ENCODE measurements at places on chromosomes 1 and 21.

DNA sequence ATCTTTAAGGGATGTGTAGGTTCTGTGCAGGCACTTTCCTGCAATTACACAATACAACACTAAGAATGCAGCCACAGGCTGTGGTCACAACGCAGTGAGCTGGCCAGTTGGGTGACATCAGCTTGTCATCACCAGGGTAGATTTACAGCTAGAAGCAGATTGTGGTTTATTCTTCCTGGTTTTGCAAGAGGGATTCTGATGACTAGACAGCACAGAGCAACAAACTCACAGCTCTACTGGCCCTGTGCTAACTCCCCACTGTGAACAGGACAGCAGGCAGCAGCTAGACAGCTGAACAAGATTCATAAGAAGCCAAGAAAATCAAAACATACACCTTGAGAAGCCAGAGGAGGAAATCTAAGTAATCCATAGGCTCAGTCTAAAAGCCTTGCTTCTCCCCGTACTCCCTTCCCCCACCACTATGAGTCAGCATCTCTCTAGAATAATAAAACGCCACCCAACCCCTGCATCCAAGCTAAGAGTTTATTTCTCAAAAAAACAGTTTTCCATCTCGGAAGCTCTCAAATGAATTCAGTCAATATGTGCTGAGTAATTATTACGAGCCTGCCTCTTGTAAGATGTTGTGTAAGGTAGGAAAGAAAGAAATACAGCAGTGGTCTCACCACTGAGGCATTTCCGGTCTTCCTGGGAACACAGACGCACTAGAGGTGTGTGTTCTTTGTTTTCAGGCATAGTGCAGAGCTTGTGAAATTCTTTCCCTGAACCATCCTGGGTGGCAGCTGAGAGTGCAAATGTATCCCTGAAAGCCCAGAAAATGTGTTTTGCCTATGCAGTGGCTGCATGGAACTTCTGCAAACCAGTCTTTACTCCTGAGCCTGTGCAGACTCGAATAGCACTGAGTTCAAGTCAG, 162.8 kb downstream of the NTPCR start:
- DNase-seq = peak; percentile 90
- peaks cover 24% of the 10 kb centered on the region for H3K36me3 ChIP-seq
- H3K27ac ChIP-seq = peak overlapping the region; percentile 88
- H3K27me3 ChIP-seq = no peaks in the 10 kb centered on the region
- peaks cover 31% of the 10 kb centered on the region for H3K4me1 ChIP-seq

GRCh38 chr1:3566003-3566885, 45.1 kb downstream of the MEGF6 start:
- no peak overlapping the region for H3K27ac ChIP-seq
- no peak for DNase-seq
- no peaks in the 10 kb centered on the region for H3K27me3 ChIP-seq
- H3K4me3 ChIP-seq = no peak overlapping the region

- peaks cover 3% of the 10 kb centered on the region for H3K27me3 ChIP-seq
- H3K4me3 ChIP-seq = no peak overlapping the region
- no peaks in the 10 kb centered on the region for H3K36me3 ChIP-seq
- DNase-seq = peak; percentile 62
- H3K4me1 ChIP-seq = no peaks in the 10 kb centered on the region
- no peak overlapping the region for H3K27ac ChIP-seq
Observed at GRCh38 chr1:203172184-203173010, 3.2 kb downstream of the MYBPH start.

DNA sequence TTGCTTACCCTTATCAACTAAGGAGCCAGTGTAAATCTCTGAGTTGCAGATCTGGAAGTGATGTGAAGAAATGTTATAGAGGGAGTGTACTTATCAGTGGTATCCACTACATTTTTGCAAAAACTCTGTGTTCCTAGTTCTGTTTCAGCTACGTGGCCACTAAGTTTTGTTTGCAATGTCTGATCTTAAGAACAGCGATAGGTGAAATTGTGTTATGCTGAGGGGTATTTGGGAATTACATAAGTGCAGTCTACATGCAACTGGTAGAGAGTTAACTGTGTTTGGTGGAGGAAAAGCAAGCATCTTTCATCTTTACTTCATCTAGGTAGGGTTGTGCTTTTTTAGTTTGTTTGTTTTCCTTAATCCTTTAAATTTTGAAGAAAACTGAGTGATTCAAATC, 198.8 kb upstream of the SGIP1 start:
- no peaks in the 10 kb centered on the region for H3K27me3 ChIP-seq
- peaks cover 67% of the 10 kb centered on the region for H3K36me3 ChIP-seq
- peaks cover 49% of the 10 kb centered on the region for H3K4me1 ChIP-seq
- peak overlapping the region; percentile 85 for H3K4me3 ChIP-seq

GRCh38 chr1:192592517-192592916, 16.9 kb downstream of the RGS1 start:
- no peak overlapping the region for H3K27ac ChIP-seq
- DNase-seq = no peak
- no peak overlapping the region for H3K4me3 ChIP-seq

- no peaks in the 10 kb centered on the region for H3K27me3 ChIP-seq
- H3K36me3 ChIP-seq = peaks cover 5% of the 10 kb centered on the region
- no peak overlapping the region for H3K4me3 ChIP-seq
- no peaks in the 10 kb centered on the region for H3K4me1 ChIP-seq
- DNase-seq = no peak
Observed at GRCh38 chr1:246306415-246307037, 200.6 kb downstream of the SMYD3 start.

DNA sequence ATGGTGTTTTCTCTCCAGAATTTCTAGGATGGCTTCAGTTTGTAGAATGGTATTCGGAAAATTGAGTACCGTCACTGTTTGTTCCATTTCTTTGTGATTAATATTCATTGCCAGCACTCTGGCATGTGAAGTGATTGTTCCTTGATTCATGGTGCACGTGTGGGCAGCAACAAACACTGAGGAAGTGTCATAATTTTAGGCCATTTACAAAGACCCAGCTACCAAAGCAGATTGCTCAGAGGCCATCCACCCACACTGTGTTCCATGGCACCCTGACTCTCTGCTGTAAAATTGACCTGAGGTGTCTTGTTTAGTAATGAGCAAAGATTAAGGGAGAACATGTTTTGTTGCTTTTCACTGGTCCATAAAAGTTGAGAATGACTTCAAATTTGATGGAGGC, 250.9 kb upstream of the FMN2 start:
- H3K27ac ChIP-seq = no peak overlapping the region
- H3K27me3 ChIP-seq = no peaks in the 10 kb centered on the region
- H3K36me3 ChIP-seq = peaks cover 2% of the 10 kb centered on the region

GRCh38 chr1:110945626-110946025, 18.1 kb downstream of the LRIF1 start:
- H3K36me3 ChIP-seq = peaks cover 42% of the 10 kb centered on the region
- H3K27ac ChIP-seq = no peak overlapping the region
- DNase-seq = no peak
- no peaks in the 10 kb centered on the region for H3K27me3 ChIP-seq
- no peak overlapping the region for H3K4me3 ChIP-seq

- no peaks in the 10 kb centered on the region for H3K4me1 ChIP-seq
- peaks cover 2% of the 10 kb centered on the region for H3K36me3 ChIP-seq
- H3K27me3 ChIP-seq = no peaks in the 10 kb centered on the region
- no peak overlapping the region for H3K27ac ChIP-seq
- no peak overlapping the region for H3K4me3 ChIP-seq
Observed at GRCh38 chr1:65514041-65514440, 93.6 kb downstream of the LEPR start.

DNA sequence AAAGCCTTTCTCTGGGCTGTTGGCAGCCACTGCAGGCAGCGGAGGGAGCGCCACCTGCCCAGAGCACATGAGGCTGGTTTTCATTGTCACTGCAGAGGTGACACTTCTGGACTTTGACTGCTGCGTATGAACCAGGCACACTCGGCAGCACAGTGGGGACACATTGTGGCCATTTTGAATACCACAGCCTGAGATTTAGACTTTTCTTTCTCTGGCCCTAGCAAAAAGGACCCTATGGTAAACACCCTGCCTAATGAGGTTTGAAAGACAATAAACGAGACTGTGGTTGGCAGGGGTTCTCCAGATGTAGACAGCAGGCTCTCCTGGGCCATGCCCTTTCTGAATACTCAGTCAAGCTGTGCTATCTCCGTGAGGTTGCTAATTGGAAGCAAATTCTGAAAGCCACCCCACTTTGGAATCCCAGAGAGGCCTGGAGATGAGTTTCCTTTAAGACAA, 12.0 kb upstream of the KCNE2 start:
- H3K27me3 ChIP-seq = peaks cover 24% of the 10 kb centered on the region
- H3K4me3 ChIP-seq = no peak overlapping the region
- peaks cover 6% of the 10 kb centered on the region for H3K4me1 ChIP-seq
- no peak overlapping the region for H3K27ac ChIP-seq

GRCh38 chr1:178088651-178089050, 5.3 kb upstream of the RASAL2 start:
- H3K4me3 ChIP-seq = no peak overlapping the region
- no peak for DNase-seq
- peaks cover 4% of the 10 kb centered on the region for H3K36me3 ChIP-seq
- H3K27ac ChIP-seq = no peak overlapping the region
- H3K27me3 ChIP-seq = peaks cover 19% of the 10 kb centered on the region

GRCh38 chr1:37037690-37038089, 3.4 kb upstream of the GRIK3 start:
- no peaks in the 10 kb centered on the region for H3K4me1 ChIP-seq
- no peak overlapping the region for H3K4me3 ChIP-seq
- no peak overlapping the region for H3K27ac ChIP-seq
- H3K27me3 ChIP-seq = peaks cover 66% of the 10 kb centered on the region
- DNase-seq = no peak

GRCh38 chr1:210855440-210855839, 278.5 kb downstream of the KCNH1 start:
- no peaks in the 10 kb centered on the region for H3K36me3 ChIP-seq
- H3K27ac ChIP-seq = no peak overlapping the region
- no peaks in the 10 kb centered on the region for H3K27me3 ChIP-seq
- DNase-seq = no peak
- H3K4me1 ChIP-seq = no peaks in the 10 kb centered on the region
- H3K4me3 ChIP-seq = no peak overlapping the region

GRCh38 chr1:162609306-162609705, 23.0 kb upstream of the DDR2 start:
- no peak overlapping the region for H3K27ac ChIP-seq
- H3K36me3 ChIP-seq = no peaks in the 10 kb centered on the region
- no peaks in the 10 kb centered on the region for H3K4me1 ChIP-seq
- H3K4me3 ChIP-seq = no peak overlapping the region

DNA sequence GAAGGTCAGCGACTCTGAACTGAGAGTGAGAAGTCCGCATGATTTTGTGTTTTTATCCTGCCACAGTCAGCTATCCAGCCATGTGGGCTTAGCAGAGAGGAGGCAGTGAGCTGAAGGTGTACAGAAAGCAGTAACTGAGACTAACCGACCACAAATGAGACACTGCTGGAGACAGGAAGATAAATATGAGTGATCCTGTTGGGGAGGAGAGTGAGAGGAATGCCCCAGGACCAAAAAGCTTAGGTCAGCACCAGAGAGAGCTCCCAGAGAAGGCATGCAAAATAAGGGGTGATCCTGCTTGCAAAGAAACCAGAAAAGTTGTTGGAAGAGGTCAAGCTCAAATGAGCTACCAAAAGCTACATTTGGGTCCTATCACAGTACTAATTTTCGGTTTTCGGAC, 63.7 kb downstream of the HLCS start:
- no peaks in the 10 kb centered on the region for H3K27me3 ChIP-seq
- H3K4me3 ChIP-seq = no peak overlapping the region
- no peak for DNase-seq

GRCh38 chr1:197526736-197527371, 248.4 kb downstream of the DENND1B start:
- H3K36me3 ChIP-seq = peaks cover 2% of the 10 kb centered on the region
- no peaks in the 10 kb centered on the region for H3K27me3 ChIP-seq
- H3K4me3 ChIP-seq = no peak overlapping the region
- no peak for DNase-seq
- H3K4me1 ChIP-seq = no peaks in the 10 kb centered on the region
- no peak overlapping the region for H3K27ac ChIP-seq

DNA sequence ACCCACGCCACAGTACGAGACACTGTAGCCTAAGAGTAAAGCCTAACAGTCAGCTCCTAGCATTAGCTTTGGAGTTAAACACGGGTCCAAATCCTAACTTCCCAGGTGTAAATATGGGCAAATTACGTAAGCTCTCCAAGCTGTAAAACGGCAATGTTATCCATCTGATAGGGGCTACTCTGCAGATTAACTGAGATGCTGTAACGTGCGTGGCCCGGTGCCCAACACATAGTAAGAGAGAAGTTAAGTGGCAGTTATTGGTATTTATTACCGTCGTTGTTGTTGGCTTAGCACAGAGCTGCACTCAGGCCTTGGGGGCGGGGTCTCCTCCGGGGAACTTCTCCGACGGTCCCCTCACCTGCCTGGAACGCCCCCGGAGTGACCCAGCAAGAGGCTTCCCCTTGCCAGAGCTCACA, 457 bp downstream of the TRAPPC3 start:
- peaks cover 13% of the 10 kb centered on the region for H3K36me3 ChIP-seq
- peak overlapping the region; percentile 89 for H3K27ac ChIP-seq
- H3K4me1 ChIP-seq = peaks cover 62% of the 10 kb centered on the region
- no peak for DNase-seq

GRCh38 chr1:224266915-224267856, 62.8 kb downstream of the NVL start:
- DNase-seq = no peak
- peak overlapping the region; percentile 66 for H3K27ac ChIP-seq
- peaks cover 47% of the 10 kb centered on the region for H3K36me3 ChIP-seq
- peaks cover 39% of the 10 kb centered on the region for H3K4me1 ChIP-seq
- H3K27me3 ChIP-seq = no peaks in the 10 kb centered on the region

DNA sequence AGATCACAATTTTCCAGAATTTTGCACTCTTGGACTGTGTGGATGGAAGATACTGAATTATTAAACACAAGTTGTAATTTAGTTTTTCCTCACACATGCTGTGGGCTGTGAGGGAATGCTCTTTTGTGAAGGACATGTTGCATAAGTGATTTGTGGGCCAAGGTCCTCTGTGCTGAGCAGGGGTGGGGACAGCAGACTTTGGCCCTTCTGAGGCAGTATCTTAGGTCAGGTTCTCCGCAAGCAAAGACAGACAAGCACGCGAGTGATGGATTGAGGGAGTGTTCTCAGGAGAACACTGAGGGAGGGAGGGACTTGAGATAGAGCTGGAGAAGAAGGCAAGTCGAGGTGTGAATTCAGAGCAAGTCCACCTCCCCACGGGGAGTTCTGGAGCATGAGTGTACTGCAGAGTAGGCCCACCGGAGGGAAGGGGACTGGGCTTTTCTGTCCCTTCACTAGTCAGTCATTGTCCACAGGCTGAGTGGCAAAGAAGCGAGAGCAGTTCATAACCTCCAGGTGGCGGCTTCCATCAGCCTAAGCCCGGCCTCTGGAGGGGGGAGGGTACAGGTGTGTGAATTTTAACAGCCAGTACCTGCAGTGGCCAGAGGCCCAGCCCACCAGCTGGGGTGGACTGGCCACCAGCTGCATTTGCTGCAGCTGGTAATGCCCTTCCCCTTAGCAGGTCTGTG, 19.1 kb upstream of the CD101 start:
- no peak overlapping the region for H3K4me3 ChIP-seq
- peaks cover 13% of the 10 kb centered on the region for H3K4me1 ChIP-seq
- DNase-seq = no peak
- no peaks in the 10 kb centered on the region for H3K36me3 ChIP-seq
- peaks cover 10% of the 10 kb centered on the region for H3K27me3 ChIP-seq

Measured in activated CD8-positive, alpha-beta memory T cell treated with anti-CD3 and anti-CD28 coated beads, Interleukin-2, amount 10 ng/mL, durations not matched to agents 7 days and 5 days (primary cell).